ENCODE measurements at places on chromosomes 2 and 18. TPM values are rescaled to one million over a fixed set of nuclear protein-coding genes. Genes with fewer than 3 reads are reported as not detected.

- no peaks in the 10 kb centered on the region for H3K27me3 ChIP-seq
- DNase-seq: no peak
- H3K4me1 ChIP-seq: peaks cover 14% of the 10 kb centered on the region
- H3K4me3 ChIP-seq: no peak overlapping the region
- H3K27ac ChIP-seq: no peak overlapping the region
These were observed 45.0 kb upstream of the CREB1 start for GRCh38 chr2:207484444-207485391.

The GKN2 gene
- total RNA-seq: not detected

The HK2 gene
- 17.4 TPM for total RNA-seq

The TRIM43 gene
- total RNA-seq: not detected

Measured in IMR-90 (cell line).